ENCODE measurements at places on chromosomes 16 and 17.
A peak's percentile ranks its signal among the peaks of the same experiment; 100 is the strongest.

- DNase-seq, result no peak
These were observed 155.3 kb downstream of the AIPL1 start for GRCh38 chr17:6279659-6280058.

DNA sequence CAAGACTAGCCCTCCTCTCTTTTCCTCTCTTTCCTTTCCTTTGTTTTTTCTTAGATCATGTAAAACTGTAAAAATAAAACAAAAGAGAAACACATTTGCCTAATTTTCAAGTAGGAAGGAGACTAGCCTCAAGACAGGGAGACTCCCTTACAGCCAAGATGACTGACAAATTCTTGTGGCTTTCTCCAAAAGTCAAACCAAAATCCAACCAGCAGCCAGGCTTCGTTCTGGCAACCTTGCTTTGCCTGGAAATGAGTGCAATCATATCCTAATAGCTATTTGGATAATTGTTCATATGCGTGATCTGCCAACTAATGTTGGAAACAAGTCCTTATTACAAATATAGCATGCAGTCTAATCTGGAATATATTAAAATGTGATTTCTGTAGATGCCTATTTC, 868.9 kb upstream of the SOX9 start:
- DNase-seq, result no peak

- DNase-seq, result no peak
These were observed 2.9 kb downstream of the KRT39 start for GRCh38 chr17:40963838-40964237.

GRCh38 chr16:58684354-58685083, at the start of gene SLC38A7:
Gene SLC38A7 (minus strand): TSS chr16:58684770. CDS start chr16:58680126, 4,644 bp downstream.
- DNase-seq, result peak; percentile 81

- DNase-seq, result no peak
These were observed 18.0 kb downstream of the FOXF1 start for GRCh38 chr16:86528061-86528929.

DNA sequence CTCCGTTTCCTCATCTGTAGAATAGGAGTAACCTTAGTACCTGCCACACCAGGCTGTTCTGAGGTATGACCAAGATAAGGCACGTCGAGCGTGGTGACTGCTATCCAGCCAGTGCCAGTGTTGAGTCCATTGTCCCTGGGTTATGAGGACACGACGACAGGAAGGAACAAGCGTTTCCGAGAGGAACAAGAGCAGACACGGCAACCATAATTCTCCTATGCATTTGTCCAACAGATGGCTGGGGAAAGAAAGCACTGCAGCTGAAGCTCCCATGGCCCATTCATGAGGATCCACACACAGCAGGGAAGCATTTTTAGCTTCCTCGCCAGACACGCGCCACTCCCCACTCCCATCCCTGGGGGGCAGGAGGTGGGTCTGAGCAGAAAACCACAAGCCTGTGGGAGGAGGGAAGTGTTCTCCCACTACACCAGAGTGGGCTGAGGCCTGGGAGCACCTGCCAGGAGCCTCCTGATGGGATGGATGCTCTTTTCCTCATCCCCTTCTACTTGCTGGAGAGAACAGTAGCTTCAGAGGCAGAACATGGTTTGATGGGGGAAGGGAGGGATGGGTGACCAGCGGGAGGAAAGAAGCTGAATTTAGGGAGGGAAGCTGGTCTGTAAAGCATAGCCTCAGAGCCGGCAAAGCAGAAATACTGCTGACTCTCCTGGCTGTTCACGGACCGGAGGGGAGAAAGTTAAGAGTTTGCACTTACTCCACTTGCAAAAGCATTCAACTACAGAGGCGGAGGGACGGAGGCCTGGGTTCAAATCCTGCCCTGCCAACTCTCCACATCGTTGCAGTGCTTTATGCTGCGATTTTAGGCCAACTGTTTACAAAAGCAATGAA, 2.7 kb downstream of the COTL1 start:
- peak; percentile 28 for DNase-seq

GRCh38 chr17:80485846-80486245, 9.4 kb upstream of the NPTX1 start:
- no peak for DNase-seq

GRCh38 chr17:37123941-37124820, 175.4 kb downstream of the AATF start:
- DNase-seq, result no peak

DNA sequence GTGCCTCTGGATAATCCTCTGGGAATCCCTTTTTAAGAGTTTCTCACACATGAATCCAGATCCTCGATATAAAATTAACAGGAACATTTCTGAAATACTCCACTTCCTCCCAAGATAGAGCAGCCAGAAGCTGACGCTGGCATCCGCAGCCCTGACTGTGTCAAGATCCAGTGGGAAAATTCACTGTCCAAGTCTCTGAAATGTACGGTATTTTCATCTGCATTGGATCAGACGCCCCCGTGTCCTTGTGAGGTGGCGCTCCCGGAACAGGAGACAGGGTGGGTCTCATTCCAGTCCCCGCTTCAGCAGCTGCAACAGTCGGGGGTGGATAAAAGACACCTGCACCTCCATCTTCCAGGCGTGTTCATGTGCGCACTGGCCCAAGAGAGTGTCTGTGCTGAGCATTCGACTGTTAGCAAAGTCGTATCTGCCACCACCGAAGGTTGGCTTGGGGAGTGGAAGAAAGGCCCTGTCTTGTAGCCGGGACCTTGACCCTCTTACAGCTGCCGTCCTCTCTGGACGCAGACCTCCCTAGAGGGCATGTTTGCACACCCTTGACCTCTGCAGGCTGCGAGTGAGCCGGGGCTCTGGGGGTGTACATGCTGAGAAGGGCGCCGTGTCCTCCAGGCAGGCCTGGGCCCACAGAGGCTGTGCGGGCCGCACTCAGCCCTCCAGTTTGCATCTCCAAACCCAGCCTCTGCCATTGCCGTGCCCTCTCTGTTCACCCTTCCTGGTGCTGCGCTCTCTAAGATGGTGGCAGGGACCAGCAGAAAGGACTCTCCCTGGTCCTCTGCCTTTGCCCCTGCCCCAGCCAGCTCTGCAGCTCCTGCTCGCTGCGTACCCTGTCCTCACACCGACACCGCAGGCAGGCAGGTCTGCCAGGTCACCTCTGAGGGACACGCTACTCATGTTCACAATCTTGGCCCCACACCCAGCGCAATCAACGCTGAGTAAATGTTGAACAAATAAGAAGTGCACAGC, 72.0 kb upstream of the CHMP6 start:
- no peak for DNase-seq

DNA sequence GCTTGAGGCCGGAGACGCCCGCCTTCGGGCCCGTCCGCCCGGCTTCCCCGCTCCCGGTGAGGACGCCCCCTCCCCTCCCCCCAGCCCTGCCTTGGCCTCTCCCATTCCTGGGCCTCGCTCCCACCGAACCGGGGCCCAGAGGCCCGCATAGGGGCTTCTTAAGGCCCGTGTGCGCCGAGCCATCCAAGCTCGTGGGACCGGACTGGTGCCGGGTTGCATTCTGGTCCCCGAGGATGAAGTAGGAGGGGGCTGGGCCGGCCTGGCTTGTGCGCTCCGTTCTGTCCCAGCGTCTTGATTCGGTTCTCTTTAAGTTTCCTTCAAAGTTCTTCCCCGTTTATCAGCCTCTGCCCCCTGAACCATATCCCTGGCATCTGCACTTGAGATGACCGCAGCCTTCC, 488 bp downstream of the SENP3 start:
- peak; percentile 38 for DNase-seq

DNA sequence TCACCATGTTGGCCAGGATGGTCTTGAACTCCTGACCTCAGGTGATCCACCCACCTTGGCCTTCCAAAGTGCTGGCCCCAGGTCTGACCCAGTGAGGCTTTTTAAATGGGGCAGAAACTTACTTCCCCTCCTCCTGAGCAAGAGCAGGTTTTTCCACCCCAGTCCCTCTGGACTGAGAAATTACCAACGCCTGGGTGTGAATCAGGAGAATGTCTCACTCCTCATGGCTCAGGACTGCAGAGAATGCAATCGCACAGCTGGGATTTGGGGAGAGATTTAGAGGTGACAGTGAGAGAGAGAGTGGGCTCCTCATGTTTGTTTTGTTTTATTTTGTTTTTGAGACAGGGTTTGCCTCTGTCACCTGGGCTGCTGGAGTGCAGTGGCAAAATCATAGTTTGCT, 203.6 kb downstream of the RAB11FIP4 start:
- DNase-seq, result no peak

DNA sequence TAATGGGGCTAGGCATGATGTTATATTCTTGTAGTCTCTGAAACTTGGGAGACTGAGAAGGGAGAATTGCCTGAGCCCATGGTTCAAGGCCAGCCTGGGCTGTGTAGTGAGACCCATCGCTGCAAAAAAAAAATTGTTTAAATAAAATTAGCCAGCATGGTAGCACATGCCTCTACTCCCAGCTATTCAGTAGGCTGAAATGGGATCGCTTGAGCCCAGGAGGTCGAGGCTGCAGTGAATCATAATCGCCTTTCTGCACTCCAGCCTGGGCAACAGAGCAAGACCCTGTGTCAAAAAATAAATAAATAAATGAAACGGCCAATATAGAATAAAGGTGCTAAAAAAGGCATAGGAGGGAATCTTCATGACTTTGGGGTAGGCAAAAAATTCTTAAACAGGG, 13.9 kb upstream of the SLX4 start:
- no peak for DNase-seq

GRCh38 chr16:63447121-63447520, 1410.9 kb upstream of the CDH8 start:
- no peak for DNase-seq

DNA sequence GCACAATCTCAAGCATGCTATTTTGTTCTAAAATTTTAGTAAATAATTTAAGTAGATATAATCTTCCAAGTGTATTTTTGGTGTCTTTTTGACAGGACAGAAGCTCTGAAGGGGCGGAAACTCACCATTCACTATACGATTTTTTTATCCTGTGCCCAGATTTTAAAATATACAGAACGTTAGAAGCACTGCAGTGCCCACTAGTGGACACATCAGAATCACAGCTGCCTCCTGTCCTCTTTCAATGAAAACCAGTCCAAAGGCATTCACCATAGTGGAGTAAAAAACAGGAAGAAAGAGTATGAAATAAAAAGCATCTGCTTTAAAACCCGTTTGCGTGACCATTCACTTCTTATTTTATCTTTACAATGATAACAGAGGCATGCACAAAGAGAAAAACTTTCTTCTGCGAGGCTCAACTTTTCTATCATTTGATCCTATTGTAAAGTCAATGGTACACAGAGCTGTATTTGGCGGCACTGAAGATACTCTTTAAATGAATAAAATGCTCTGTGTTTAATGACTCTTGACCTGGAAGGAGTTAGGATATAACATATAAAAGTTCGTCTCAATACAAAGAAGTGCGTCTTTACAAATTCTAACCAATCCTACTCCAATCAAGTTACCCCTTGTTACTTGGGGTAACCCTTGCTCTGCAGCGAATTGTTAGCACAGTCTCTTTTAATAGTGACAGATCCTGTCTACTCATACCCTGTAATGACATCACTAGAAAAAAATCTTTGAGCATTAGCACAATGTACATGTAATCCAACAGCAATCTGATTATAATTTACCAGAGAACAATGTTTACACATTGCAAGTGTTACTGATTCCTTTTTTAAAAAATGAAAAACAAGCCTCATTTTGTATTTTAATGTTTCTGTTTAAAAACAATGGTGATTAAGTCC, 339.8 kb upstream of the PSMD7 start:
- peak; percentile 50 for DNase-seq

- DNase-seq, result no peak
These were observed 6.8 kb downstream of the TNFAIP1 start for GRCh38 chr17:28342313-28342712.

DNA sequence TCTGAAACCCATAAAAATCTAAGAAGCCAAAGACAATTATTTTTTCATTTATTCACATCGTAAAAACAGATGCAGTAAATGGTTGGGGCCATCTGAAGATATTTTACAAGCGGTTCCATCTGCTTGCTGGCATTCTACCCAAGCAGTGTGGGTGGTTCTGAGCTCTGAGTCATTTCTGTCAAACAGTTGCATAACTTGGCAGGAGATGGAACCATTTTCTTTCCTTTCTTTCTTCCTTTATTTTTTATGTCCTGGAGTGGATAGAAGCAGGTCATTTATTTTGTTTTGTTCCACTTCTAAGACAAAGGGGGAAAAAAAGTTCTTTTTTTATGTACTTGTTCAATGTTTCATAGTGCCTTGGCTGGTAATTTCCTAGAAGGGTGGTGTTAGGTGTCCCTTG, 1151.9 kb upstream of the GOT2 start:
- DNase-seq, result no peak
